ENCODE measurements at places on chromosomes 5 and 9.
A peak's percentile ranks its signal among the peaks of the same experiment; 100 is the strongest.

DNA sequence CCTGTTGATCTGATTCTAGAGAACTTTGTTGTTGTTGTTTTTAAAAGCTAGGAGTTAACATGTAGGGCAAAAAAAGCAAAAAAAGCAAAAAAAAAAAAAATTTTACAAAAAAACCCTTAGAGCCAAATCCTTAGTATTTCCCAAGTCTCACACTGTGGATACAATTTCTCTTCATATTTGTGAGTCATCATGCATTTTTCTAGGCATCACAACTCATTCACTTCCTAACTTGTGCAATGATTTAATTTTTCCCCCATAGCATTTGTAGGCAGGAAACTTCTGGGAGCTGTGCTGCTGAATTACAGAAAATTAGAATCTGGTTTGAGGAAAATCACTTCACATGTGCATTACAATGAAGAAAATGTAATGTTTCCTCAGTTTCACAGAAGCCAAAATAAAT lies 91.9 kb downstream of the MARCHF3 start:
- DNase-seq, result no peak

DNA sequence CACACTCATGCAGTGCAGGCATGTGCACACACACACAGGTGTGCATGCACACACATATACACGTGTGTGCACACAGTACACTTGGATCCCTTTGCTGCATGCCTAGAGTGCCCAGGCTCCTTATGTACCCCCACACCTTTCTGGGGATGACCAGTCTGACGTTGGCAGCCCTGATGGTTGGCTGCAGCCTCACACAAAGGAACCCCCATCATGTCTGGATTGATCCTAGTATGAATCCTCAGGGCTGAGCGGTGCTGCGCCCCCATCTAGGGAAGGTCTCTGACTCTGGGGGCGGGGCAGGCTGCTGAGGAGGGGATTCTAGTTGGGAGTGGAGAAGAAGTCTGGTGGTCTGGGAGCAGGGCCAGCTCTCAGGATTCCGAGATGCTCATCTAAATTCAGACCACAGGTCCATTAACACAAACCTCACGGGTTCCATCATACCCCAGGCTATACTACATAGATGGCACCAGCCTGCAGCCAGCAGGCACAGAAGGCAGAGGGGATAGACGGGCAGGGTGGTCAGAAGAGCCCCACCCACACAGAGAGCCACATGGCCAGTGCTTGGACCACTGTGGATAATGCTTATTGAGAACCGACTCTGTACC lies 50.5 kb upstream of the OLFM1 start:
- no peak for DNase-seq

- DNase-seq, result no peak
Measured at GRCh38 chr5:126987271-126987899, 43.0 kb downstream of the MARCHF3 start.

DNA sequence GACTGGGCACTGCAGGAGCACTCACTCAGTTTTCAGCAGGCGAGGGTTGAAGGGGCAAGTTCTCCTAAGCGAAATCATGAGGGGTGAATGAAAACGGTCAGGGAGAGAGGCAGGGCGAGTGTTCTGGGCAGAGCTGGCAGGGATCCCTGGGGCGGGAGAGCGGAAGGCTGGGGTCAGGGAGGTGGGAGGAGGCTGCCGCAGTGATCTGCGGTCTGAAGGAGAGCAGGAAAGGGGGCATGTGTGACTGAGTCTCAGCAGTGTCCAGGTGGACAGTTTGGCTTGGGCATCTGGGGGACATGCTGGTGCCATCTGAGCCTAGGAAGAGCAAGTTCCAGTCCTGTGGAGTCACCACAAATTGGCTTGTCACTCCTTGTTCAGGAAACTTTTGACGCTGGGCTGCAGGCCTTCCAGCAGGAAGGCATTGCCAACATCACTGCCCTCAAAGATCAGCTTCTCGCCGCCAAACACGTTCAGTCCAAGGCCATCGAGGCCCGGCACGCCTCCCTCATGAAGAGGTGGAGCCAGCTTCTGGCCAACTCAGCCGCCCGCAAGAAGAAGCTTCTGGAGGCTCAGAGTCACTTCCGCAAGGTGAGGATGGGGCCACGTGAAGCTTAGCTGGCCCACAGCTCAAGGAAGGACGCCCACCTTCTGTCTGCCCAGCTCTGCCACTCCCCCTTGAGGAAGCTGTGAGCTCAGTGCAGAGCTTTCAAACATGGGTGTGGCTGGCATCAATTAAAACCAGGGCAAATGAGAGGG lies 31.1 kb downstream of the DYNC2I2 start:
- DNase-seq, result no peak

DNA sequence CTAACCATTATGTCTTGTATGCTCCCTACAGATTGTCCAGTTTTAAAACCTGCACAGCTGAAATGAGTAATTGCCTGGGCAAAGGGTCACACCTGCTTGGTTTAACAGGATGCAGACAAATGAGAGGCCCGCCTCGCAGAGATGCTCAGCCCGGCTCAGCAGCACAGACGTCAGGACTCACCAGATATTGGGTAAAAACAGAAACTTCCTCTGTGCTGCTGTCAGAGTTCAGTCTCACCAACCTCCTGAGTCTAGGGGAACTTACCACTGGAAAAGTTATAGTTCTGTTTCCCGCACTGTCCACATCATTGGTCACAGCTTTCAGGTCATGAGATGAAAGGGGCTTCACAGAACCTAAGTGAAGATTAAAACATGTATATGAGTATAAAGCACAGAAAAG lies 152.5 kb downstream of the ESM1 start:
- DNase-seq, result peak; percentile 44

DNA sequence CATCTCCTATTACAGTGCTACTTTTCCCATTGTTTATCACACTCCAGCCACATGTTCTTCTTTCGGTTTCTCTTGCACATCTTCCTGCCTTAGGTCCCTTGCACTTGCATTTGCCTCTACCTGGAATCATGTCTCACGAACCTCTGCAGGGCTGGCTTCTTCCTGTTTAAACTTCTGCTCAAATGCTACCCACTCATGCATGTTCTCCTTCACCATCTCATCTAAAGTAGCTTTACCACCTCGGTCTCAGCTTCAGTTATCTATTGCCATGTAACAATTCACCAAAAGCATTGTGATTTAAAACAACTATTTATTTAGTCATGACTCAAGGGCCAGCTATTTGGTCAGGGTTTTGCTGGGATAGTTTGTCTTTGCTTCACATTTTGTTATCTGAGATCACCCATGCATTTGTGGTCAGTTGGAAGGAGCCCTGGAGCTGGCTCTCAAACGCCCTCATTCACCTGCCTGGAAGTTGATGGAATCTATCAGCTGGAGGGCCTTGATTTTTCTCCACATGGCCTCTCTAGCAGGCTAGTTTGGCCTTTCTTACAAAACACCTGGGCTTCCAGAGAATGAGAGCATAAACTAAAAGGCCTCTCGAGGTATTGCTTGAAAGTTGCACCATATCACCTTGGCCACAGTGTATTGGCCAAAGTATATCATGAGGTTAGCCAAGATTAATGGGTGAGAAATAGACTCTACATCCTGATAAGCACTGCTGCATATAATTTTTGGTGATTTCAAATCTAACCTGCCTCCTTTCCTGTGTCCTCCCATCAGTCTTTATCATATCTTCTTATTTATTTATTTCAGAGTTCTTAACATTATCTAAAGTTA lies 21.4 kb downstream of the SPINK1 start:
- DNase-seq, result no peak

- no peak for DNase-seq
Measured at GRCh38 chr5:1168796-1169195, 32.6 kb upstream of the SLC6A19 start.

DNA sequence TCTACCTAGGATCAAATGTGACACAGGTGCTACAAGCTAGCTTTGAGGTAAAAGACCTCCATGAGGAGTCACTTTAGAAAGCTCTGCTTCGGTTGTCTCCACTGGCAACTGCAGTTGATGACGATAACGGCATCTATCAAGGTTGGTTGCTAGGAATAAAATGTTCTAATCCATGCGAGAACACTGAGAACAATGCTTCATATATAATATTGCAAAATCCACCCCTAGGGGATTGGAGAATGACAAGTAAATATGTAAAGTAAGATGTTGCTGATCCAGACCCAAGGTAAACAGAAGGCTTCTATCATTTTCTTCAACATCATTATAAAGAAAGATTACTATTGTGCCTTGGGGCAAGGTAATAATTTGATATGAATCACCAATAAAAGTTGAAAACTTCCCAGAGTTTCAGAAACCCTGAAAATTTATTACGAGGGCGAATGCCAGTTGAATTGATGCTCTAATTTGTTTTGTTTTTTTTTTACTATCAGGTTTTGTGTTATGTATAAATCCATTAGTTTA lies 1003.4 kb downstream of the CDH18 start:
- no peak for DNase-seq

- DNase-seq, result no peak
Measured at GRCh38 chr5:176779537-176779936, 30.8 kb upstream of the UNC5A start.

GRCh38 chr5:179763215-179763945 lies 30.4 kb upstream of the LTC4S start:
- peak; percentile 45 for DNase-seq

- no peak for DNase-seq
Measured at GRCh38 chr5:138686668-138687067, 66.6 kb upstream of the CTNNA1 start.

DNA sequence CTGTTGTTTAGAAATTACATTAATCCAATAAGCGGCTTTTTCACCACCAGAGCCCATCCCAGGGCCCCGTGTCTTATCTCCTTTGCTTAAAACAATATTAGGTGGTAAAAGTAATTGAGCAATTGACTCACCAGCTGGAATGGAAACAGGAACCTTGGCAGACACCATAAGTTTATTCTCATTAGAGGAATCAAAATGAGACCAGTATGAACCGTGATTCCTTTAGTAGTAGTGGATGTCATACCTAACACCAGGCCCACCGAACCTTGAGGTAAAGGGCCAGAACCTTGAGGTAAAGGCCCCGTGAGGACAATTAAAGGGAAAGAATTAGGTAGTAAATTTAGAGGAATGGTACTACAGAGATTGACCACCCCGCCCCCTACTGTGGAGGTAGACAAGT lies 16.5 kb downstream of the HSDL2 start:
- DNase-seq, result no peak

DNA sequence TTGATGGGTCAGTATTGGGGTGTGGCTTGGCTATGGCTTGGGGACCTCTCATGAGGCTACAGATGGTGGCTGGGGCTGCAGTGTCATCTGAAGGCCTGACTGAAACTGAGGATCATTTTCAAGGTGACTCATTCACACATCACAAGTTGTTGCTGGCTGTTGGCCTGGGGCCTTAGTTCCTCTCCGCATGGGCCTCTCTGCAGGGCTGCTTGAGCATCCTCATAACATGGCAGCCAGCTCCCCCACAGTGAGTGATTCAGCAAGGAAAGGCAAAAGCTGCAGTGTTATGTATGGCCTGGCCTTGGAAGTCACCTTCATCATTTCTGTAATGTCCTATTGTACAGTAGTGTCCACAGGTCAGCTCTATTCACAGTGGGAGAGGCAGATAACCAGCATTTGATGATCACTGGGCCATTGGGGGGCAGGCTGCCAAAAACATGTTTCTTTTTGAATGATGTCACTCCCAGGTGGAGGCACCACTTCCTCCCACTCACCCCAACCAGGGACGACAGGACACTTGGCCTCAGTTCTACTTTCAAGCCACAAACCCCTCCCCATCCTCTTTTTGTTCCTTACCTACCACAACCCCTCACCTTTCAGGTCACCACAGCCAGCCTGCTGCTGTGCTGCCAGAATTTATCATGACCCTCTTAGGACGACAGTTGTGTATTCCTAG lies 14.4 kb downstream of the FGD3 start:
- peak; percentile 22 for DNase-seq

DNA sequence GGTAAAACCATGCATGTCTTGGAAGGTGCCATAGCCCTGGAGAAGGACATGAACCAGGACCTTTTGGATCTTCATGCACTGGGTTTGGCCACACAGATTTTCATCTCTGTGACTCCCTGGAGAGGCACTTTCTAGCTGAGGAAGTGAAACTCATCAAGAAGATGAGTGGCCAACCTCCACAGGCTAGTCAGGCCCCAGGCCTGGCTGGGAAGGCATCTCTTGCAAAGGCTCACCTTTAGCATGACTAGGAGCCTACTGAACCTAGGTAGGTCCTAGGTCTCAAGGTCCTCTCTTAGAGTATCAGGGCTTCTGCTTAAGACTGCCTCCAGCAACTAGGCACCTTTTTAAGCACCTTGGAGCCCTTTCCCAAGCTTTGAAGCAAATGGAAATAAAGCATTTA lies 1448.7 kb upstream of the ACO1 start:
- DNase-seq, result no peak

- no peak for DNase-seq
Measured at GRCh38 chr5:643811-644271, 31.7 kb downstream of the CEP72 start.

DNA sequence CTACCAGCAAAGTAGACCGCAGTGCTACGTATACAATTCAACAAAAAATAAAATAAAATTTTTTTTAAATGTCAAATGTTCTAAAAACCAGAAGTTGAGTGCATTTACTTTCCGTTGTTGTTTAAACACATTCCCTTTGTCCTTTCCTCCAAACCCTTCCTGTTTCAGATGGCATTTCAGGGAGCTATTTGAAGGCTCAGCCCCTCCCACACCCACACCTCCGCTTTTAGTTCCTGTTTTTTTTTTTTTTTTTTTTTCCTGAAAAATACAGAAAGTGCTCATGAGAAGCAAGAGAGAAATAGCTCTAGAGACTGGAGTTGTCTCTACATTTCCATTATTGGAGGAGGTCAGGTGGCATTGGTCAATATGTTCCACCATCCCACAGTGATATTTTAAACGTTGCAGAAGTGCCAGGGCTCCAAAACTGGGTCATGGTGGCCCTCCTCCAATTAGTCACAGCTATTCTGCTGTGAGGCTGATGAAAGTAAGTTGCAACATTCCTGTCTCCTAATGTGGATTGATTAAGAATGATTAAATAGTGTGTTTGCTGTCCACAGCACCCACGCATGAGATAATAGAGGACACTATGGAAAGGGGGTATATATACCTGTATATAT lies 106.9 kb downstream of the GABRG2 start:
- DNase-seq, result no peak

- no peak for DNase-seq
Measured at GRCh38 chr9:90722071-90722470, 79.4 kb upstream of the DIRAS2 start.

DNA sequence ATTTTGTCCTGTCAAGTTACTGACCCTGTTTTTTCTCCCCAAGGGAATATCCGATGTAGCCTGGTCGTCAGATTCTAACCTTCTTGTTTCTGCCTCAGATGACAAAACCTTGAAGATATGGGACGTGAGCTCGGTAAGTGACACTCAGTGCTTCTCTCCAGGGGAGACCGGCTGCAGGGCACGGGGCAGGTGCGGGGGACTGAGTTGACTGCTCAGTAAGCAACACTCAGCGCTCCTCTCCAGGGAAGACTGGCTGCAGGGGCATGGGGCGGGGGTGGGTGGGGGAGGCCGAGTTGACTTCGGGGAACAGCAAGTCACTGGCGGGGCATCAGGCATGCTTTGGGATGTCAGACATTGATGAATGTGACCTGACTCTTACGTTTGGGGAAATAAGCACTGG lies 6.0 kb downstream of the WDR5 start:
- DNase-seq, result no peak

GRCh38 chr5:8034852-8035251 lies 165.9 kb downstream of the MTRR start:
- DNase-seq, result no peak

- DNase-seq, result no peak
Measured at GRCh38 chr5:14225173-14225834, 82.2 kb downstream of the TRIO start.

Measured in CD4-positive, alpha-beta T cell treated with Interferon gamma for 1 hour (primary cell).